NCI-H187 treated with DMSO at 0.1 percent for 48 hours (cell line): ENCODE measurements at places on chromosomes 5 and 9.
A peak's percentile ranks its signal among the peaks of the same experiment; 100 is the strongest.

- no peak for DNase-seq
Measured at GRCh38 chr9:127943731-127944144, 6.1 kb upstream of the DPM2 start.

DNA sequence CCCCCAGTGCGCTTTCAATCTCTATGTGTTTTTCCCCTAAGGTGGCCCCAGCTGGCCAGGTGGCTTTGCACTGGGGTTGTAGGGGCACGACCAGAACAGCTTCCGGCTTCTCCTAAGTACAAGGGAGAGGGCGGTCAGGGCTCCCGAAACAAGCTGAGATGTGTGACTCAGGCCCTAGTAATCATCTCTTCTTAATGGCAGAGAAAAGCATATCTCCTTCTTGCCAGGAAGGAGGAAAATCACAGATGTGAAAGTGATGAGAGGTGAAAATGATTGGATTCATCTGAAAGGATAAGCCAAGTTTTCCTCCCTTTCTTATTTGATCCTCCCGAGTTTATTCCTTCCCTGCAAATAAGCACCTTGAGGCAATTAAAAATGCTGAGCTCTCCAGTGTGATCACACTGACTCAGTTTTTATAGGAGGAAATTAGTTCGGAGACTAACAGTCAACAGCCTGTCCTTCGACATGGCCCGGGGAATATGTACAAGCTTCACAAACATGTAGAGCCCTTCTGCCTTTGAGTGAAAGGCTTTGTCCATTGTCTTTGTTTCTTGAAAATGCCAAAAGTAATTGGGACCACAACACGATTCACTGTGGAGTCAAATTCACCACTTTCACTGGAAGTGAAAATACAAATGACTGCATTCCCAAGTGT, 514.8 kb downstream of the PSAT1 start:
- no peak for DNase-seq

- no peak for DNase-seq
Measured at GRCh38 chr9:113416149-113416721, 5.7 kb downstream of the C9orf43 start.

DNA sequence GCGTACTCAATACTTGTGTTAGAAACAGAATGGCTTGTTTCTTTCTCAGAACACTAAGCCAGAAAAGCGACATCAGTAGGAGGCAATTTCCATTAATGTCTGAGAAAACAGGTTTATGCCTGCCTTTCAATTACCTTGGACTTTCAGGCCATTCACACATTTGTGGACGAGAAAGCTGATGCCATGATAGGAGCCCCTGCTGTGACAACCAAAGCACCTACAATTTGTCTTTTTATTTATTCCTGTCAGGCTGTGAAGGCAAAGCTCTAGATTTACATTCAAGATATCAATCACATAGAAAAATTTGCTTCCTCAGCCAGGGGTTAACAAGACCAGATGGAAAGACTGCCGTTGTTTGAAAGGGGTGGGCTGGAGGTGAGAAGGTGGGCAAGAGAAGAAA, 76.2 kb downstream of the C7 start:
- DNase-seq: no peak

DNA sequence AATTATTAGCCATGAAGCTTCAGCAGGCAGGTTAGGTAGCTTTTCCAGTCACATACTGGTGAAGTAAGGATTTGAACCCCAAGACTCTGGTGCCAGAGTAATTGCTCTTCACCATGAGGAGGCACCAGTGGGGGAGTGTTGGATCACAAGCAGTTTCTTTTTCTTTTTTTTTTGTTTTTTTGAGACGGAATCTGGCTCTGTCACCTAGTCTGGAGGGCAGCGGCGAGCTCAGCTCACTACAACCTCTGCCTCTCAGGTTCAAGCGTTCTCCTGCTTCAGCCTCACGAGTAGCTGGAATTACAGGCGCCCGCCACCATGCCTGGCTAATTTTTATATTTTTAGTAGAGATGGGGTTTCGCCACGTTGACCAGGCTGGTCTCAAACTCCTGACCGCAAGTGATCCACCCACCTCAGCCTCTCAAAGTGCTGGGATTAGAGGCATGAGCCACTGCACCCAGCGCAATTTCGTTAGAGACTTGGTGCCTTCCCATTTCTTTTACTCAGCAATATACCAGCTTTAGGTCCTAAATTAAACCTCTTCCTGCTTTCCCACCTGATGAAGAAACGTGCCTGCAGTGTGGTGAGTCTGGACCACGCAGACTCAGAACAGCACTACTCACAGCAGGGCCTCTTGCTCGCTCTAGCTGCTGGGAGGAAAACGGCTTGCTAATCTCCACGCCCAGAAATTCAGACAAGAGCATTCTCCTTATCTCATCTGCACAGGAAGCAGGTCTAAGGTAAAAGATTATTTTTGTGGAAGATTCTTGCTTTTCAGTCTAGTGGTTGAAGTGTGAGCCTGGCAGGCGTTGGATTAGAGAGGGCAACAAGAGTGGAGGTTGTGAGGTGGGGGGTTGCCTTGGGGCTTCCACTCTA, at the start of gene S100Z:
Gene S100Z (plus strand): TSS at position 596 of the 873 bp plus-strand sequence. CDS start 25,346 bp downstream, outside the sequence.
- DNase-seq: no peak

DNA sequence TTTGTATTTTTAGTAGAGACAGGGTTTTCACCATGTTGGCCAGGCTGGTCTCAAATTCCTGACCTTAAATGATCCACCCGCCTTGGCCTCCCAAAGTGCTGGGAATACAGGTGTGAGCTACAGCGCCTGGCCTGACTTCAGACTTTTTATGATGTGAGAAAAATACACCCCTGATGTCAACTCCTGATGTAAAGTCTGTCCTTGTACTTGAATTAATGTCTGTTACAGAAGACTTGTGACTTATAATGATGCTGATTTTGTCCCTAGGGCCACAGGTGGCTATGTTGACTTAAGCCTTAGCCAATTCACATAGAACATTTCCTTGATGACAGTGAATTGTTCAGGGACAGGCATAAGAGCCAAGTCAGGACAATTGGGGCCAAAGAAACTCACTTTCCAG, 42.5 kb upstream of the MELK start:
- DNase-seq: peak; percentile 7

GRCh38 chr9:99253772-99254431, 31.8 kb downstream of the SEC61B start:
- DNase-seq: no peak

DNA sequence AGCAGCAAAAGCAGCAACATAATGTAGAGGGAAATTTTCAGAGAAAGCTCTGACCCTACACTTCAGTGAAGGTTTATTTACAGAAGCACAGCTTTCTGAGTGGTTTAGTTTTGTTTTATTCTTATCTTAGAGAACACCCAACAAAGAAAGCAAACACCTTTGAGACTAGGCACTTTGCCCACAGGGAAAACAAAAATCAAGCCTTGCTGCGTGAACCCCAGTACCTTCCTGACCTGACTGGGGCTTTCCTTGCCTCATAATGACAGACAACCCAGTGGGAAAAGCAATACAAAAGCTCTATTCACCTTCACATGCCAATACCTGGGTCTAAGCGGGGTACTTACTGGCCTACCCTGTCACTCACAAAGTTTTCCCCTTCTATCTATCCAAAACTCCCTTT, 189.8 kb downstream of the HINT1 start:
- DNase-seq: no peak

DNA sequence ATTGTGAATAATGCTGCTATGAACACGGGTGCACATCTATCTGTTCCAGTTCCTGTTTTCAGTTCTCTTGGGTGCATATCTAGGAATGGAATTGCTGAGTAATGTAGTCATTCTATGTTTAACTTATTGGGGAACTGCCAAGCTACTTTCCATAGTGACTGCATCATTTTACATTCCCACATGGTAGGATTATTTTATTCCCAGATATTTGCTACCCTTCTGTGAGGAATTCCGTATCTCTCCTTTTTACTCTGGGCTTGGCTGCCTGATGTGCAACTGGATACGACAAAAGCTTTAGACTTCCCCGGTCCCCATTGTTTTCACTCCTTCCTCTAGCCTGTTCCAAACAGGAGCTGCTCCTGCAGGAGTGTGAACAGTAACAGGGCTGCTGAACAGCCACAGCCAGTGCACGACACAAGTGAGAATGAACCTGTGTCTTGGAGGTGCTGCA, 7.2 kb downstream of the TAS2R1 start:
- no peak for DNase-seq

- DNase-seq: no peak
Measured at GRCh38 chr5:92455011-92455410, 1071.9 kb upstream of the ARRDC3 start.

GRCh38 chr5:154993461-154993860, 20.1 kb upstream of the KIF4B start:
- DNase-seq: no peak
